T follicular helper cell (primary cell): ENCODE measurements at places on chromosomes 12 and 14.
A peak's percentile ranks its signal among the peaks of the same experiment; 100 is the strongest.

DNA sequence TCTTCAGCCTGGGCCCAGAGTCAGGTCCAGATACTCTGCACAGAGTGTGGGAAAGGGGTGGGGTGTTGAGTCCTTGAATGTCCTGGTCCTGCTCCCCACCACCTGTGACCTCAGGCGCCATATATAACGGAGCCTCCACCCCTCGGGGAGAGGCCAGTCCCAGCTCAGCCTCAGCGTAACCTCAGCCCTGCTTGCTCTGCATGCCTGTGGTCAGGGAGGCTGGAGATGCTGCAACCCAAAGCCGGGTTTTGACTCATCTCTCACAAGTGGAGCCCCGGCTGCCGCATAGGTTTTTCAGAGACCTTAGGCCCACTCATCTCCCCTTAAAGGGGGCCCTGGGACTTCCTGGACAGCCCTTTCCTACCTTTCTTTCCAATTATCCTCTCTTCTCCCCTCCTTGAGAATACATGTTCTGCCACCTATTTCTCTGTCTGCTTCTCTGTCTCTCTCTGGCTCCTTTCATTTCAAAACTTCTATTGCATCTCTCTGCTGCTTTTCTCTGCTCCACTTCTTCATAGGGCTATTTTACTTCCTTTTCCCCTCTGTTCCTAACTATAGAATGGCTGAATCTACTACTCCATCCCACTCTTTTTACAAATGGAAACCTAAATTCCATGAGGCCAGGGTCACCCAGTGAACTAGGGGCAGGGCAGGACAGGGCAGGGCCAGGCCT, 1.2 kb downstream of the ITGB7 start:
- no peak for DNase-seq

- no peak for DNase-seq
These were observed 1111.1 kb downstream of the BCL11B start for GRCh38 chr14:98160901-98161300.

GRCh38 chr12:114685320-114685781, 1.4 kb upstream of the TBX3 start:
- no peak for DNase-seq

DNA sequence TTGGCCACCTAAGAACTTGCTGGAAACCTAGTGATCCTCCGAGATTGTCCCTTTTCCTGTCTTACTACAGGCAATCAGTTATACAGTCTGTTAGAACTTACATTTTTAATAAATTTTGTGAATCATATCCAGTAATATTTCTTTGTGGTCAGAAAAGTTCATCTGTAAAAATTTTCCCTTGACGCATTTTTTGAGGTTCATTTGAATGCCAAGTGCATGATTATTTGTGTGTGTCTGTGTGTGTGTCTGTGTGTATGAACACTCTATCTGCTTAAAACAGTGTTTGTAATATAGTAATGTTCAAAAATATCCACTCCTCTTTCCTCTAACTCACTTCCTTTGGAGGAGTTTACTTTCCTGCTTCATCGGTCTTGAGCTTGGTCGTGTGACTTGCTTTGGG, 468.7 kb upstream of the FLRT2 start:
- no peak for DNase-seq

GRCh38 chr14:32201816-32202490, at the start of gene RNU6-7:
RNU6-7 (plus strand) TSS chr14:32202045.
- DNase-seq: no peak

- DNase-seq: no peak
These were observed 458.3 kb downstream of the BTG1 start for GRCh38 chr12:91687052-91688017.

- DNase-seq: no peak
These were observed 12.1 kb downstream of the SPTSSA start for GRCh38 chr14:34449819-34450541.

DNA sequence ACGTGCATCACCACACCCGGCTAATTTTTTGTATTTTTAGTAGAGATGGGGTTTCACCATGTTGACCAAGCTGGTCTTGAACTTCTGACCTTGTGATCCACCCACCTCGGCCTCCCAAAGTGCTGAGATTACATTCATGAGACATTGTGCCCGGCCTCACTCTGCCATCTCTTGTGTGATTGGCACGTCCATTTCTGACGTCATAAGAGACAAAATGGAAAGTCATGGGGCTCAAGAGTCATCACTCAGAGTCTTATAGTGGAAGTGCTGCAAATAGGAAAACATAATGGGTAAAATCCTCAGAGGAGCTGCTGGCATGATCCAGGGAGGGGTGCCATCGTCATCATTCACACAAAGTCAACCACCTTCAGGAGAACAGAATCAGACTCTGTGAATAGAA, 54.2 kb upstream of the GPATCH2L start:
- no peak for DNase-seq

- no peak for DNase-seq
These were observed 2.1 kb upstream of the AKAP5 start for GRCh38 chr14:64463195-64463594.

GRCh38 chr14:46490238-46490685, 161.3 kb downstream of the RPL10L start:
- no peak for DNase-seq

DNA sequence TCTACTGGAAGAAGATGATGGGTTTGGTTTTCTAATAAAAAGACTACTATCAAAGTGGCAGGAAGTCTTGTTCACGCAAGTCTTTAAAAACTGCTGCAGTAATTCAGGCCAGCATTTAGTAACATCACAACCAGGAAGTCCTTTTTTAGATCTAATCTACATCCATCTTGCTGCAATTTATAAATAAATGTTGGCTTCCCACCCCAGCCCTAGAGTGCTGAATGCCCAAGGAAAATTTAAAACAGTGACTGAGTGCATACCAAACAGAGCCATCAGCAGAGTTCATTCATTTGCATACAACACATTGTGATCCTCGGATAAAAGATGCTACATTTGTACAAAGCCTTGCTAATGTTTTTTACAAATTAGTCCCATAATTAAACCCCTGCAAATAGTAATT, 72.1 kb downstream of the PHLDA1 start:
- DNase-seq: no peak

DNA sequence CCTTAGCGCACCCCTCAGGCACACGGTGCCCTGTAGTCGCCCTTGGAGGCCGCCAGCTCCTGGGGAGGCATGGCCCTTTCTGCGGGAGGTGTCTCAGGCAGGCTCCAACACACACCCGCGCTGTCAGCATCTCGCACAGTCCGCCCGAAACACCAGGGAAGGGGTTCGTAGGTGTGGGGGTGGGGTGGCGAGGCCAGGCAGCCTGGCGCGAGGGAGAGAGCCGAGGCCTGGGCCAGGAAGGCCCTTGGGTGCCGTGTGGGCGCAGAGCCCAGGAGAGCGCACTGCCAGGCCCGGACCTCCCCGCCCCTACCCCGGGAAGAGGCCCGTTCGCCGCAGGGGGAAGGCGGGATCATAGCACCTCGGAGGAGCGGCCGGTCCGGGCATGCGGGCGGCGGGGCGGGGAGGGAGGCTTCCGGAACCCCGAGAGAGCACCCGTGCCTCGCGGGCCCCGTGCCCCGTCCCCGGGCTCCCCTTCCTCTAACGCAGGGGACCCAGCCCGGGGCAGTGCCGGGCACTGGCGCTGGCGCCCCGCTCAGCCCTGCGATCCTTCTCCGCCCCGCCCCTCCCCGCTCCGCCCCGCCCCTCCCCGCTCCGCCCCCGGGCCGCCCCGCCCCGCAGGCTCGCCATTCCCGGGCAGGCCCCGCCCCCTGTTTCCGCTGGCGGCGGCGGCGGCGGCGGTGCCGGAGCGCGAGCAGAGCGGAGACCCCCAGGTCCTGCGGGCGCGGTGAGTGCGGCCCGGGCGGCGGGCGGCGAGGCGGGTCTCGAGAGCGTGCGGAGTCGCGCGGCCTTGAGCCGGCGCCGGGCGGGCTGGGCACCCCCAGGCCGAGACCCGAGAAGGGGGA, at the start of gene TSPAN9:
TSS of gene TSPAN9 (plus strand) at position 650 of the 842 bp plus-strand sequence. CDS start 123,815 bp downstream, outside the sequence.
- DNase-seq: peak; percentile 58

DNA sequence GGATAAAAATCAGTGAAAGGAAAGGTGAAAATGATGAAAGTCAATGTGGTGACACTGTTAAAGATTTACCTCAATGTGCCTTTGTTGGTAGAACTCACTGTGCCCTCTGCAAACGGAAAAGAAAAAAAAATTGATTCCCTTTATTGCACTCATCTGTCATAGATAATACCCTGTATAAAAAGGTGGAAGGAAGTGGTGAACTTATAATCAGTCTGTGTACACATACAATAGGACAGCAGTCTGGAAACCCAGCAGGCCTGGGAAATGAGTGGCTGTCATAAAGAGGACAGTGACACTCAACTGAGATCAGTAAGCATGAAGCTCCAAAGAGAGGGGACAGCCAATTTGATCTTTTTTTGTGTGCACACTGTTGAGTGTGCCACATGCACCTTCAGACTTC, 364.7 kb downstream of the NOVA1 start:
- no peak for DNase-seq

DNA sequence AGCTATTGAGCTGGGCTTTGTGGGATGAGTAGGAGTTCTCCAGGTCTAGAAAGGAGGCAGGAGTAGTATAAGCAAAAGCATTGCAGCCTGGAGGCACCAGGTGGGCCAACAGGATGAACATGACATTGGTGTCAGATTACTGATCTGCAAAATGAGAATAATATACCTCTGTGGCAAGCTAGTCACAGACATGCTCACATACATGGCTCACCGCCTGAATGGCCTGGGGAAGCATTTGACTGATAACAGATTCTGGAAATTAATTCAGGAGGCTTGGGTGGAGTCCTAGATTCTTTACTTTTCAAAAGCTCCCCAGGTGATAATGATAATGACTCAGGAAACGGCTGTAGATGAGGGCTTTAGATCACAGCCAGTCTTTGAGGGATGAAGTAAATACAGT, 709 bp downstream of the TCL1B start:
- no peak for DNase-seq

DNA sequence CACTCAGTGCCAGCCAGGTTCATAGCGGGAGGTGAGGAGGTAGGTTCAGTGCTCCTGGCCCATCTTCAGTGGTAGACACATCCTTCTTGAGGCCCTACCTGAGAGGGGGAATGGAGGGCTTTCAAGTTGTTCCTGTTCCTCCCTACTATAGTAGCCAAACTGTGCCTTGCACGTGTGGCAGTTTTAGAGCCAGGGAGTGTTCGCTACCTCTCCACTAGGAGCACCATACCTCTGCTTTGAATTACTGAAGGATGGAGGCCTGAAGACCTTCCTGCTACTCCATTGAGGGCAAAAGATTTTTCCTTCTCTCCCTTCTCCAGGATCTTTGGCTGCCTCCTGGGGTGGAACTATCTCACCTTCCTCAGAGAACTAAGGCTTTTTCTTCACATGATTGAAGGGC, 5.9 kb upstream of the ALG10 start:
- no peak for DNase-seq

DNA sequence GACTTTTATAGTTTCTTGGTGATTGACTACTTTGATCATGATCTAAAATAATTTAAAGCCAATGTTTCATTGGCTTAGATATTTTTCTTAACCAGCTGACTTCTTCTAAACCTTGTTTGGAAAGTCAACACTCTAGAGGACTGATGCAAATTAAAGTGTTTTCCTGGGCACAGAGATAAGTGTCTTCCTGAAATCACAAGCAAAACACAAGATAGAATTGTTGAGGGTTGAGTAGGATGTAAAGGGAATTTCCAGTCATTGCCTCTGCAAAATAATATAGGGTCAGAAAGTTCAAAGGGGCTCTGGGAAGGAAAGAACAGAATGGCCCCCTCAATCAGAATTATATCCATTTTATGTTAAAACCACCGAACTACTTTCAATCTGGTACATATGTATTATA, 156.3 kb upstream of the LRIG3 start:
- no peak for DNase-seq

DNA sequence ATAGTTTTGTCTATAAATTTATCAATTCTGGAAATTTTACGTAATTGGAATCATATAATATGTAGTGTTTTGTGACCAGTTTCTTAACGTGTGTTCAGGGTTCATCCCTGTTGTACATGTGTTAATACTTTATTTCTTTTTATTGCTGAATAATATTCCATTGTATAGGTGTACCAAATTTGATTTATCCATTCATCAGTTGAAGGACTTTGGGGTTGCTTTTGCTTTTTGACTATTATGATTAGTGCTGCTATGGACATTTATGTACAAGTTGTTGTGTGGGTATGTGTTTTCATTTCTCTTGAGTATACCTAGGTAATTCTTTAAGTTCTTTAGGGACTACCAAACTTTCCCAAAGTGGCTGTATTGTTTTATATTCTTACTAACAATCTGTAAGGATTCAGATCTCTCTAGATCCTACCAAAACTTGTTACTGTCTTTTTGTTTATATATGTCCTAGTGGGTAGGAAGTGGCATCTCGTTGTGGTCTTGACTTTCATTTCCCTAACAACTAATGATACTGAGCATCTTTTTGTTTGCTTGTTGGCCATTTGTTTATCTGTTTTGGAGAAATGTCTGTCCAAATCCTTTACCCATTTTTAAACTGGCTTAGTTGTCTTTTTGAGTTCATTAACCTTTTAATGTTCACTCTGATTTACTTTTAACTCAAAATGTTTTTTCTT, 14.9 kb downstream of the VRK1 start:
- no peak for DNase-seq

DNA sequence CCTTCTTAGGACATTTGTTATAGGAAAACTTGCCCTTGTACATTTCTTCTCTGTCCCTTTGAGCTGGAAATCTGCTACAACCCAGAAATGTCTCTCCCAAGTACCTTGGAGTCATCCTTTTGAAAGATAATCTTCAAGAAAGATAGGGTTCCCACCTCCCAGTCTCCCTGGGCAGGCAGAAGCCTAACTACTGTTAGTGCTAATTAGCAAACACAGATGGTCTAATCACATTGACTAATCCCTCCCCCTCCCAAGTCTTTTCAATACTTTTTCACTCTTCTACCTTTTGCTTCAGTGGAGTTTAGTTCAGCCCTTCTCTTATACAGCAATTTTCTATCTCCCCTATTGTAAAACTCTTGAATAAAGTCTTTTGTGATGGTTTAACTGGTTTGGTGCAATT, 129.8 kb upstream of the PPFIA2 start:
- DNase-seq: no peak

- no peak for DNase-seq
These were observed 123.3 kb downstream of the CCER1 start for GRCh38 chr12:90831712-90832111.

- DNase-seq: peak; percentile 67
These were observed at the start of gene GCH1 for GRCh38 chr14:54902521-54903420. GCH1 (minus strand) TSS chr14:54902826; CDS start chr14:54902663, 163 bp downstream.

DNA sequence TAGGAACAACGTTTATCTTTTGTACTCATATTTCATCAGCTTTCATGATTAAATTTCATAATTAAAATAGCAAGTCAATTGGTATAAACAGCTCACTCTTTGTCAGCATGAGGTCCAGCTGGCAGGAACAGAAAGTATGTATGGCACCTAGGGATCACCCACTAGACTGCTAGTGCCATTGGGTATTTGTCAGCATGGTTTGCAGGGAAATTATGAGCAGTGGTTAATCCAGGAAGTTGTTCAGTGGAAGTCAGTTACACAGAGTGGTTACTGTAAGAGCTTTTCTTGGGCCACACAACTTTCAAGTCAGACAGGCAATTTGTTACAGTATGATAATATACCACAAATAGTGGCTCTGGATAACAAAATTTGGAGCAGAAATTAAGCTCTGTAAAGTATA, 340.3 kb upstream of the RGS6 start:
- no peak for DNase-seq

- DNase-seq: no peak
These were observed 778 bp downstream of the AGAP2 start for GRCh38 chr12:57737467-57738460.

- no peak for DNase-seq
These were observed 233.0 kb downstream of the SLC41A2 start for GRCh38 chr12:104724992-104725585.
